AG20443 (cell line): ENCODE measurements at places on chromosomes 1 and 21.

- no peak for DNase-seq
Observed at GRCh38 chr21:45219517-45219916, 68.2 kb downstream of the POFUT2 start.

DNA sequence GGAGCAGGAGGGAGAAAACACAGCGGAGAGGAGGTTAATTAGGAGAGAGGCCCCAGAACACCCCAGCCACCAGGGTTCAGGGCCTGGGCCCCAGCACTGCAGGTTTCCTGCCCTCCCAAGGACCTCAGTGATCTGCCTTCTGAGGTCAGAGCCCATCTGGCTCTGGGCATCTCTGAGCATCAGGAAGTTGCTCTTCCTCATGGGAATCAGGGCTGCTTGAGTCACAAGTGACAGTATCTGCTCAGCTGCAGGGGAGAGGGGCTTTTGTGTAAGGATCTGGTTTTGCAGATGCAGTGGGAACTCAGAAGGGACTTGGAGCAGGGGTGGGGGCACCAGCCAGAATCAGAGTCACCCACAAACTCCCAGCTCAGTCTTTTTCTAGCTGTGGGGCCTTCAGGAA lies 472.1 kb downstream of the PTPRU start:
- DNase-seq, result peak; percentile 28

- no peak for DNase-seq
Observed at GRCh38 chr1:9809100-9809510, 14.7 kb downstream of the CLSTN1 start.

DNA sequence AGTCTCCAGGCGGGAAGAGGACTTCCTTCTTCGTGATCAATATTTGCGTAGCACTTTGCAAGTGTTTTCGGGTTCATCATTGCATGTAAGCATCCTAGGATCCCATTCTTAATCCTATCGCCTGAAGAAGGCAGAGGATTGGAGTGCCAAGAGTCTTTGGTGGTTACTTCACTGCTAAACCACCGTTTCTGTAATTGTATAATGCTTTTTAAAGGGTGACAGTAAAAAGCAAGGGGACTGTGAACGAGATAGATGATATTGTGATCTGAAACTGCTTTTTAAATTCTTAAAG lies 345 bp upstream of the ALDH9A1 start:
- DNase-seq, result no peak

DNA sequence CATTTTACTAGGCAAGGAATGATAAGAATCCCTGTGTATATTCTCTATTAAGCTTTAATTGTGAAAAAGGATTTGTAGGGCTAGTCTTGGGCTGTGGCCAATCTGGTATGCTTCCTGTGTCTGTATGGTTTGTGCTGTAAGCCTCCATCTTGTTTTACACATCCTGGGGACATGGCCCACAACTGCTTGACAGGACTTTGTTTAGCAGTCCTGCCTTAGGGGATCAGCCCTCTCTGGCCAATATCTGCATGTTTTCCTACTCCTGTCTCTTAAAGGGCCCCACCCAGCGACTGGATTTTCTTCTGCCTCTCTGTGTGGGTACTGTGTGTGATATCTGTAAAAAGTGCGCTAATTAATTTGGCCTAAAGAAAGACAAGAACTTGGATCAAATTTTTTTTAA lies 813.2 kb downstream of the PLA2G4A start:
- DNase-seq, result no peak
